Fibroblast of skin of right quadriceps (primary cell): ENCODE measurements at places on chromosomes 6 and 20.

DNA sequence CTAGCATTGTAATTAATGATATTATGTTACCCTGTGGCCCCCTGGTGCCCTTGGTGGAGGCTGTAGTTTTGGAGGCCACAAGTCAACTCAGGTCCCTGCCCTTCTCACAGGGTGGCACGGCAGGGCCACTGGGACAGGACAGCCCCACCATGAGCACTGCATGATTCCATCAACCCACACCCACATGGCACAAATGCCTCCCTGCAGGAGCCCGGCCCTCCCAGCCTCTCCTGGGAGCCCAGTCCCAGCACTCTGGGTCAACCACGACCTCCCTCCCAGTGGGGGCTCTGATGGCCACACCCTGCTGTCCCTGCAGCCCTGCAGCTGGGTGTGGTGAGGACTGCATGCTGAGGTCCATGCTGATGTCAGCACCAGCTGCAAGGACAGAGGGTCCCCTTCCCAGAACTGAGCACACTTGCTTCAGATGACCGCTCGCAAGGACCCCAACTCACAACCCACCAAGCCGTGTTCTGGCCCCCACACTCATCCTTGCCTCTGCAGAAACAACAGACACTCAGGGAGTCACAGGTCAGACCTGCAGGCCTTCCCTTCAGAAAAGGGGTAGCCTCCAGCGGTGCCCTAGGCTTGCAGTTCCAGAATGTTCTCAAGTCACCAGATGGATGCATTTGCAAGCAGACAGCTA is 15.7 kb upstream of the CST7 start:
- DNase-seq = no peak

- no peak for DNase-seq
These were observed 61.6 kb downstream of the SRC start for GRCh38 chr20:37407573-37408002.

GRCh38 chr6:155173488-155173887 is 90.3 kb upstream of the CLDN20 start:
- no peak for DNase-seq

DNA sequence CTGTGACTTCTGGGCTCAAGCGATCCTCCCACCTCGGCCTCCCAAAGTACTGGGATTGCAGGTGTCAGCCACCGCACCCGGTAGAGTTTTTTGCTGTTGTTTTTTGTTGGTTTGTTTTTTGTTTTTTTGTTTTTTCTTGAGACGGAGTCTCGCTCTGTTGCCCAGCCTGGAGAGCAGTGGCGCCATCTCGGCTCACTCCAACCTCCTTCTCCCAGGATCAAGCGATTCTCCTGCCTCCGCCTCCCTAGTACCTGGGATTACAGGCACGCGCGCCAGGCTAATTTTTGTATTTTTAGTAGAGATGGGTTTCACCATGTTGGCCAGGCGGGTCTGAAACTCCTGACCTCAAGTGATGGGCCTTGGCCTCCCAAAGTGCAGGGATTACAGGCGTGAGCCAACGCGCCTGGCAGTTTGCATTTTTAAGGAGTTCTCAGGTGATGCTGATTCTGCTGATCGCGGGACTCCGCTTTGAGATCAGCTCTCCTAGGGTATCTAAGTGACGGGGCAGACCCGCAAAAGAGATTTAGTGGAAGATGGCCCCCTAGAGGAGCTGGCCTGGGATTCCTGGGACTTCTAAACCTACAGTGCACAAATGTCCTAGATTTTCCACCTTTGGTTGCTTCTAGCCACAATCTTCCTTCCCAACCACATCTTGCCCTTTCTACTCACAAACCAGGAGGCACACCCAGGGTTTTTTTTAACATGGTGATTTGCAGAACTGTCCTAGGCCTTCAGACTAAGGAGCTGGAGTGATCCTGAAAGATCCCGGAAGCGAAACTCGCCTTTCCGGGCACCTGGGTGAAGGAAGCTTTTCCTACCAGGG is 45.2 kb downstream of the DPPA5 start:
- DNase-seq = peak; percentile 39

DNA sequence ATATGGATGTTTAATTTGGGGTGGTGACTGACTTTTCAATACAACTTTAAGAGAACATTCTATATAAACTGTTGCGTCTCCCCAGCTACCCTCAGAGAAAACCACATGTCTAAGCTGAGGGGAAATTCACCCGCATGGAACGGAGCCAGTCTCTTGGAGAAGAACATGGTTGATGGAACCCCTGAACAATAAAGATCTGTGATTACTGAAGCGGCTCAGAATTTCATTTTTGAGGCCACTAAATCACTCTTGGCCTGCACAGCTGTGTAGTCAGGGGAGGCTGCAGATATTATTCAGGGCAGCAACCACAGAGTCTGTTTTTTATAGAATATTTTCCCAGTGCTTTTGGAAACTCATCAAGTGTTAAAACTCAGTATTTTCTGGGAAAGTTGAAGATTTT is 73.8 kb downstream of the EYA4 start:
- no peak for DNase-seq

GRCh38 chr20:10447028-10447427 is 11.9 kb downstream of the SLX4IP start:
- peak; percentile 73 for DNase-seq

DNA sequence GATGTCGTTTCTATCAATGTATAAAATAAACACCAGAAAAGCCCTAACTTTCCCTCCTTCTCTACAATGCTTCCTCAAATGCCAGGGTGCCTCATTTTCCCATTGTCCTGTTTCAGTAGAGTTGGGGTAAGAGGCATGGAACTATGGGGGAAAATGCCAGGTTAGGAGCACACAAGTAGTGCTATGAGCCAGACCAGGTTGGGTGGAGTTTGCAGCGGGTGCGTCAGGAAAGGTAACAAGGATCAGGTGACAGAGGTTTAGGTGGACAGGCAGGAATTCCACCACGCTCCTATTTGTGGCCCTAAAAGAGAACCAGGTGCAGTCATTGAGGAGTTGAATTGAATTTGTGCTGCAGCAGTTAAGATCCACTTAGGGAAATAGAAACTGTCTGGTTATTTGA is 36.5 kb downstream of the SYTL3 start:
- DNase-seq = no peak

DNA sequence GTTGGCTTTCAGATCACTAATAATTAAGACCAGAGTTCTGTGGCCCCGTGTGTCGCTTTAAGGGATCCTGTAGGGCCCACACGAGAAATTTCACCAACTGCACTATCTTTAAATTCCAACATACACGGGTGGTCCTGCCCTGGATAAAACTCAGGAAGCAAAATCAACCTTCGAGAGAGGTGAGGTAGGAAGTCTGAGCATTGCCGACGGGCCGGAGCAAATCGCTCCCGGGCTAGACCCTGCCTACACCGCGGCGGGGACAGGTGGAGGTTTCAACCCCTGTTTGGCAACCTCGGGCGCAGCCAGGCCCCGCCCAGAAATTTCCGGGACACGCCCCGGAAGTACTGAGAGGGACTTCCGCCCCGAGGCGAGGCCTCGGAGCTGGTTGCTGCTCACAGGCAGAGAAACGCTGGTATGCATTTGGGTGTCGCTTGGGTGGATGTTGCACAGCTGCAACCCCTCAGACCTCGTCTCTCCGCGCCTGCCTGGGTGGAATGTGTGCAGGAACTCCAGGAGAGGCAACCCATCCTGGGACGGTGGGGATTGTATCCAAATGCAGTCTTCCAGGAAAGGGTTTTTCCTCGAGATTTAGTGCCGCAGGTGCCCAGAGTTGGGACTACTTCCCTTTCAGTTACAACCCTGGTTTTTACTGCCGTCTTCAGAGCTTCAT is 19.9 kb downstream of the ZKSCAN8 start:
- DNase-seq = peak; percentile 69

DNA sequence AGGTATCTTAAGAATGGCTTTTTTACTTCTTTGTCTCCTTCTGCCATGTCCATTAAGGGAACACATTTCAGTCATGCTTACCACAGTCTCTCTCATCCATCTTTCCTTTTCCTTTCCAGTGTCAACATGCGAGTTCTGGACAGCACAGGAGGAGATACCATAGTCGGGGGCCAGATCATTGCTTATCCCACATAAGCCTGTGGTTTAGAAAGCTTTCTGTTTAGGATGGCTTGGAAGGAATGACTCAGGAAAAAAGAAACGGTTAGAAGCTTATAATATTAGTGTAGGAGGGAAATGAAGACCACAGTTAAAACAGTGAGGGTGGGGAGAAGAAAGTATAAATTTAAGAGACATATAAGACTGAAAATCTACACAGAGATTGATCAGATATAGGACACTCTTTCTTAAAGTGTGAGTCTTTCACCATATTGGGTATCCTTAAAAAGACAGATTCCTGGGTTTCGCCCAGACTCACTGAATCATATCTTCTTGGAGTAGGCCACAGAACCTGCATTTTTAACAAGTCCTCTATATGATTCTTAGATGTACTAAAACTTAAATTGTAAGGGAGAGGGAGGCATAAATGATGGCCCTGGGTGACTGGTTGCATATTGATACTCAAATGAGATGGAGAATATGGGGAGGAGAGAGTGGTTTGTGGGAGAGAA is 36.1 kb downstream of the DSE start:
- peak; percentile 84 for DNase-seq

DNA sequence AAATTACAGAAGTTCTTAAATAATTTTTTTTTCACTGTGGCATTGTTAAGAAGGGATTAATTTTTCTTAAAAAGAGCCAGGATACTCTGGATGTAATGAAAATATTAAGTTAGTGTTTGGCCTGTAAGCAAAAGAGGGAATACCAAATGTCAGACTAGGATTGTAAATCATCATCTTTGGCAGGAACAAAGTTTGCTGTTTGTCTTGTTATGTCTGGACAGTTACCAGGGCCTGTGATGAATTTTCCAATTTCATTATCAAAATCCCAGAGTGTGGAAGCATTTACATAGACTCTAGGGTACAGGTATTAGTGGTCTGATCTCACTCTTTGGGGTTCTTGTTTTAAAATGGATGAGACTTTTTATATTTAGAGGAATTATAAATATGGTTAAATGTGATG is 26.1 kb downstream of the CEP57L1 start:
- peak; percentile 4 for DNase-seq

DNA sequence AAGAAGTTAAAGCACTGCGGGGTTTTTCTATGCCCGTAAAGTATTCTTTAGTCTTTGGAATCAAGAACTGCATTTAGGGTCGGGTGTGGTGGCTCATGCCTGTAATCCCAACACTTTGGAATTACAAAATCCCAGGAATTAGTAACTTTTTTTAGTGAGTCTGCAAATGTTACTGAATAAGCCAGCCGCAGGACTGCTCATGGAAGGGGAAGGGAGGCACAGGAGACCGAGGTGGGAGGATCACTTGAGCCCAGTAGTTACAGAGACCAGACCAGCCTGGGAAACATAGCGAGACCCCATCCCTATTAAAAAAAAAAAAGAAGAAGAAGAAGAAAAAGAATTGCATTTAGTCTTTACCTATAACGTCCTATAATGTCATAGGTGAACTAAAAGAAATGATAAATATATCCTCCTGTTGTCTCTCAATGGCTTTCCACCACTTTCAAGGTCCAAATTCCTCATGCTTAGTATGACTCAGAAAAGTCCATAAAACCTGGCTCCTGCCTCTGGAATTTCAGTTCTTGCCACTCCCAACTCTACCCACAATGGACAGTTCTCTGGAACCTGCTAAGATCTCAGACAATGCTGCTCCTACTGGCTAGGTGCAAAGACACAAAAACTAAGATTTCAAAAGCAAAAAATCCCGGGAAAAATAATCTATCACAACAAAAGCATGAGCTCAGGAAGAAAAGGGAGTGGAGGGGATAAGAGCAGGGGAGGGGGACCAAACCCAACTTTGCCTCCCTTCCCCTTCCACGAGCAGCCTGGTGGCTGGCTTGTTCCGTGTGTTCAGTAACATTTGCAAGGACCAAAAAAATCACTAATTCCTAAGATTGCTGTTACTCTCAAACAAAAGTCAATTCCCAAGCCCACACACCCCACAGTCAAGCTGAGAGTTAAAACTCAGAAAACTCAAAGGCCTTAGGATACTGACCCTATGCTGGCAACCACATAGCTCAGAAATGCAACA is 39.0 kb downstream of the B4GALT5 start:
- peak; percentile 69 for DNase-seq

GRCh38 chr20:48921883-48922820 is 641 bp downstream of the ARFGEF2 start:
- no peak for DNase-seq

DNA sequence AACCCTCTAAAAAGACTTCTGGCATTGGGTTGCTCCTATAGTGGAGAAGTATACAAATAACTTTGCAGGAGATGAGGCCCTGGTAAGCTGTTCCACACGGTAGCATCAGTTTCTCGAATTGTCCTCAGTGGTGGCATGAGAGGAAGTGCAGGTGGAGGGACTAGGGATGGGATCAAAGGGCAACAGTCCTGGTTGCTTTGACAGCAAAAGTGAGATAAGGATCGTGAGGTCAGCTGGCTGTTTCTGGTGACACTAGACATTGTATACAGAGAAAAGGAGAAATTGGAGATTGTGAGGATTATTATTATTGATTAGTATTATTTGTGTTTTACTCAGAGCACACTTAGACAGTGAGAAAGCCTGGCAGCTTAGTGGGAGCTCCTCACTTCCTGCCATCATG is 61.3 kb upstream of the EXOC2 start:
- no peak for DNase-seq

GRCh38 chr6:593139-593906 is 63.6 kb downstream of the HUS1B start:
- peak; percentile 55 for DNase-seq

- DNase-seq = no peak
These were observed 196.7 kb upstream of the CDH4 start for GRCh38 chr20:61055180-61056010.

GRCh38 chr6:149387779-149388512 is 12.1 kb upstream of the SUMO4 start:
- no peak for DNase-seq

- no peak for DNase-seq
These were observed 13.0 kb downstream of the TMEM181 start for GRCh38 chr6:158572653-158573541.

DNA sequence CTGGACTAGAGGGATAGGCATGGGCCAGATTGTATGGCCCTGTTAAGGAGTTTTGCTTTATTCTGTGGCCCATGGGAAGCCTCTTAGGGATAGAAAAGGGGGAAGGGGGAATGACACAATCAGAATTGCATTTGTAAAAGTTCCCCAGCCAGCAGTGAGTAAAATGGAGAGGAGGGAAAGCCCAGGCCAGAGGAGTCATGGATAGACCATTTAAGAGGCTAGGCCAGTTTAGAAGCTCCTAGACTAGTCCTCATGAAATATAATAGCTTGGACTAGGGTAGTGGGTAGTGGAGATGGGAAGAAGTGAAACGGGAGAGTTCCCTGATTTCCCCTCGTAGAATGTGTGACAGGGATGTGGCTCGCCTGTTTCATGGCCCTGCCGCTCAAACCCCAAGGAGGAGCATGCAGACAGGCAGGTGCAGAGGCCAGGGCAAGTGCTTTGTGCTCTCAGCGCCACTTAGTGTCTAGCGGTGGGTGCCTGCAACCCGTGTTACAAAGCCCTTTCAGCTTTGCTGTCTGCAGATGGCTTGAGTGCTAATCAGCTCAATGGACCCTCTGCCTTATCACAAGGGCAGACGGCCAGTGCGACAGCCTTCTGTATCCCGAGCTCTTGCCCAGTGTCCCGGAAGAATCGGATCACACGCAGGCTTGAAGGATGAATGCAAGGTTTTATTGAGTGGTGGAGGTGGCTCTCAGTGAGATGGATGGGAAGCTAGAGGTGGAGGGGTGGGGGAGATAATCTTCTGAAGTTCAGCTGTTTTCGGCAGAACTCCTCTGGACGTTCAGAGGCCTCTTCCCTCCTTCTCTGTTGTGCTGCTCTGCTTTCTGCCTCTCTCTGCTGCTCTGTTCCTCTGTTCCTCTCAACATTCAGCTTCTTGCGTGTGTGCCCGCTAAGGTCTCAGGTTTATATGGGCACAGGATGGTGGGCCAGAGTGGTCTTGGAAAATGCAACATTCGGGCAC is 141.1 kb downstream of the CEP57L1 start:
- DNase-seq = no peak

- no peak for DNase-seq
These were observed 279.0 kb upstream of the ZFP64 start for GRCh38 chr20:52470561-52470960.
